Muscle of back (tissue), 13 donors: ENCODE measurements at places on chromosomes 12 and 14. TPM values are rescaled to one million over a fixed set of nuclear protein-coding genes. Genes with fewer than 3 reads are reported as not detected.

Gene GNB3
- polyA plus RNA-seq, result 27.9 TPM

Gene GARIN6
- not detected for polyA plus RNA-seq

Gene SYNE3
- polyA plus RNA-seq, result 6.1 TPM

Gene SPRING1
- polyA plus RNA-seq, result 11.9 TPM

Gene KLHL33
- 1.1 TPM for polyA plus RNA-seq

Gene HOXC10
- not detected for polyA plus RNA-seq

Gene NTS
- 13.7 TPM for polyA plus RNA-seq

Gene TAS2R42
- not detected for polyA plus RNA-seq

Gene RIMKLB
- polyA plus RNA-seq, result 123 TPM

Gene ADAM20
- polyA plus RNA-seq, result 0.15 TPM

Gene IFNG-AS1
- polyA plus RNA-seq, result 0.35 TPM

Gene NEUROD4
- polyA plus RNA-seq, result not detected

Gene SLC2A14
- 0.13 TPM for polyA plus RNA-seq

Gene RD3L
- polyA plus RNA-seq, result not detected

Gene NFATC4
- 36.7 TPM for polyA plus RNA-seq

Gene P2RX2
- not detected for polyA plus RNA-seq
